Fibroblast of skin of right quadriceps (primary cell): ENCODE measurements at places on chromosomes 2 and 18.

DNA sequence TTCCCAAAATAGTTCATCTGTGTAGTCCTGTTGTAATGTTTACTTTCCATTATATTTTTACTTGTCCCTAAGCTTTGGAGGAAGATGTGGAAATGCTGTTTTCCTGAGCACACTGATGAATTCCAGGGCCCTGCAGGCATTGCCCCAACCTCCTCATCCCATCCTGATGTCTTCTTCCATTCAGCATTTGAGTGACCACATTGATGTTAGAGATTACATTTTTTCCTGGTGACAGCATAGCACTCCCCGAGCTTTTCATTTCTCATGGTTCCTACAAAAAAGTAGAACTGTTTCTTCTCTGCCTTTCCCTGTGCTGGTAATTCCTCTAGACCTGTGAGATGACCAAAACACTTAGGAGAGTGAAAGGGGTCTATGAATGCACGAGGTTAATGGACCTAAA is 4.8 kb downstream of the IL36A start:
- DNase-seq = peak; percentile 3

DNA sequence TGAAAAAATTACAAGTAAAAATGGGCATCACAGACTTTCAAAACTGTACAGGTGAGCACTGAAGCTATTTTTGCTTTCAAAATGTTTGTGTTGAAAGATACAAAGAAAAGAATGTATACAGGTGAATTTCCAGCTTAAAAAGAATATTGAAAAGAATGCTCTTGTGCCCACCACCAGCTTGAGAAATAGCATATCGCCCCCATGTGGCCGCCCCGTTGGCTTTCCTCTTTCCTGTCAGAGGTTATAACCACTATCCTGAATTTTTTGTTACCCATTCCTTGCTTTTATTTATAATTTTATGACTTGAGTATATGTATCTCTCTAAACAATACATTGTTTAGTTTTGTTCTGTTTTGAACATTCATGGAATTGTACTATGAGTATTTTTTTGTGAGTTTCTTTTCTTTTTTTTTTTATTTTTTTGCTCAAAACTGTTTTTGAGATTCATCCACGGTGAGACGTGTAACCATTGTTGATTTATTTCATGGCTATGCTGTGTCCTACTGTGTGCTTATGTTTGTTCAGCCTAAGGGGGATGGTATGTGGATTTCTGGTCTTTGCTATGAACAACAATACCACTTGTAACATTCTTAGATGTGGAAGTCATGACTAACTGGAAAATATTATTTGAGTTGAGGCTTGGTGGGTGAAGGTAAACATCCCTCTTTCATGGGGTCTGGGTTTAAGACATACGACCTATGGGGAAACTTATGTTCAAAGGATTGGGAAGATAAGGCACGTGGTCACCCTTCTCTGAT is 11.6 kb downstream of the TRPM8 start:
- DNase-seq = no peak

- DNase-seq = peak; percentile 69
Observed at GRCh38 chr2:157194097-157194688, 63.3 kb upstream of the GALNT5 start.

GRCh38 chr18:34224423-34225217 is at the start of gene NOL4:
Gene NOL4, minus strand, starts transcription at chr18:34224913. Its CDS starts 1,660 bp downstream, at chr18:34223253.
- peak; percentile 7 for DNase-seq

GRCh38 chr2:51441786-51442185 is 409.9 kb upstream of the NRXN1 start:
- DNase-seq = no peak

GRCh38 chr2:187884003-187884402 is 329.8 kb upstream of the TFPI start:
- no peak for DNase-seq

GRCh38 chr2:178819992-178820391 is 12.8 kb upstream of the TTN start:
- DNase-seq = no peak

- DNase-seq = no peak
Observed at GRCh38 chr2:26619096-26619495, 22.1 kb downstream of the CIB4 start.

GRCh38 chr2:152473151-152473857 is 138.3 kb downstream of the FMNL2 start:
- DNase-seq = no peak

- no peak for DNase-seq
Observed at GRCh38 chr2:20013126-20013849, 820 bp upstream of the MATN3 start.

GRCh38 chr2:71554028-71554705 is 100.8 kb downstream of the DYSF start:
- no peak for DNase-seq

- DNase-seq = no peak
Observed at GRCh38 chr18:62277045-62277444, 48.1 kb upstream of the TNFRSF11A start.

DNA sequence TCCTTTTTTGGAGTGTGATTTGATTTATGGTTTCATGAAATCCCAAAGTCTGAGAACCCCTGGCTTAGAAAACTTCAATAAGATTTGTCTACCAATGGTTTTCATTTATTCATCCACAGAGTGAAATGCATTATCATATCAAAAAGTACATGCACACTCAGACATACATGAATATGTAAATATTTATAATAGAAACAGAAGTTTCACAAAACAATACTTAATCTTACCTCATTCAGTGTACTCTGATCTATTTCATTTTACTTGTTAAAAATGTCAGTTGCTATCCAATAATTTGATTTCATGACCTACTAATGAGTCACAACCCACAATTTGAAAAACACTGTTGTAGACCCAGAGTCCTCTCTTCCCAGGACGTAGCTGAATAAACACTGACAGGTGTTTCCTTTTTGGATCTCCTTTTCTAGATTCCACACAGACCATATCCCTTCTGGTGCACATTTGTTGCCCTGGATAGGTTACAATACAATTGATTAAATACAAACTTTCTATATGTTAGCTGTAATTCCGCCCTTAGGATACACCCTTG is 10.4 kb upstream of the CAVIN2 start:
- DNase-seq = peak; percentile 51

GRCh38 chr2:240246173-240246820 is 105.8 kb upstream of the OTOS start:
- DNase-seq = no peak

DNA sequence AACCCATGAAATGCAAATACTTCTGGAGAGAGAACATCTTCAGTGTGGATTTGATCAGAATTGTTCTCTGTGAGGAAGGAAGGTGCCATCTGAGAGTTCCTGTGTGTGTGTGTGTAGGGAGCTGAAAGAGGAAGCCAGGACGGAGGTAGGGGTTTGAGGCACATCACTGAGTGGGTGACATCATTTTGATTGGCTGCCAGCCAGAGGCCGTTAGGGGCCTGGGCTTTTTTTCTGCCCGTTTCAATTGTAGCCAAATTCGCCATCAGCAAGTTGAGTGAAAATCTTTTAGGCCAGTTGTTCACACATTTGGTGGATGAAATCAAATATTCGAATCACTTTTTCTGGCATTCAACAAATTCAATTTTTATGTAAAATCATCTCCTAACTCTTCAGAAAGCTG is 48.9 kb downstream of the TSN start:
- peak; percentile 40 for DNase-seq

- DNase-seq = no peak
Observed at GRCh38 chr2:50674876-50675275, 357.1 kb downstream of the NRXN1 start.

GRCh38 chr2:31274401-31275075 is 40.6 kb downstream of the EHD3 start:
- DNase-seq = no peak

GRCh38 chr2:61470965-61471904 is at the start of gene USP34:
Gene USP34, minus strand, starts transcription at chr2:61471087. Its CDS starts 395 bp downstream, at chr2:61470692.
- DNase-seq = peak; percentile 96

GRCh38 chr18:37668971-37669747 is 103.6 kb upstream of the CELF4 start:
- no peak for DNase-seq

GRCh38 chr2:182915369-182916326 is 49.2 kb upstream of the FRZB start:
- DNase-seq = peak; percentile 88

- no peak for DNase-seq
Observed at GRCh38 chr2:189683348-189683747, 8.9 kb downstream of the ANKAR start.

GRCh38 chr2:239166201-239166834 is 234.5 kb downstream of the HDAC4 start:
- no peak for DNase-seq

GRCh38 chr2:216802516-216803215 is 57.2 kb downstream of the TNP1 start:
- DNase-seq = no peak

GRCh38 chr2:27871802-27872201 is 18.4 kb downstream of the RBKS start:
- DNase-seq = no peak

DNA sequence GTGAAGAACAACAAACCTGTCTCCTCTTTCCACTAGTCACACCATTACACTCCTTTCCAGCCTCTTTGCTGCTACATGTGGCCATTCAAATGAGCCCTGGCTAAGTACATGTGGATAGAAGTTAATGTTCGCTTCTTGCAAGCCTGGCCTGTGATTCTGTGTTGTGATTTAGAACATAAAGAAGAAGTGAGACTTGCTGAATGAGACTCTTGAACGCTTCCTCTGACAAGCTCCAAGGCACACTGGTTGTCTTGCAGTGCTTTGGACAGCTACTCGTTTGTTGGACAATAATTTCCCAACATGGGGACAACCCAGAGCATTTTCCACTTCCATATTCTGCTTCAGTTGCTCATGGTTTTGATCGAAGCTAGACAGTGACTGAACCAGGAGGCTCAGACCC is 57.3 kb downstream of the CCDC74A start:
- no peak for DNase-seq

- DNase-seq = peak; percentile 74
Observed at GRCh38 chr18:79394534-79395307, 1.0 kb upstream of the NFATC1 start.

DNA sequence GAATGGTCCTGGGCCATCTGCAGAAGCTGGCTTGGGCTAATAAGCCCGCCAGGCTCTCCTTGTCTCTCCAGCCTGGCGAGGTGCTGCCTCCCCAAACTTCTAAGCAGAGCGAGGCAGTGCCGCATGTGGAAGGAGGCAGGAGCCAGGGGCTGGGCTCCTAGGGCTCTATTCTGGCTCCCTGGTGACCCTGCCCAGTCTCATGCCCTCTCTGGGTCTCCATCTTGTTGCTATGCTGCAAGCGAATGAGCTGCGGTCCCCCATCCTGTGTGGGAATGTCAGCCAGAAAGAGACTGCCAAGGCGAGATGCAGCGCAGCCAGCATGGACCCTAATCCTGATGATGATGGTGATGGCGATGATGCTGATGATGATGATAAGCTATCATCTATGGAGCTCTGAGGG is 48.7 kb downstream of the TNS1 start:
- DNase-seq = no peak

- DNase-seq = no peak
Observed at GRCh38 chr18:23066504-23067039, 68.7 kb upstream of the CABLES1 start.

GRCh38 chr2:132901661-132902060 is 231.7 kb upstream of the LYPD1 start:
- peak; percentile 36 for DNase-seq

DNA sequence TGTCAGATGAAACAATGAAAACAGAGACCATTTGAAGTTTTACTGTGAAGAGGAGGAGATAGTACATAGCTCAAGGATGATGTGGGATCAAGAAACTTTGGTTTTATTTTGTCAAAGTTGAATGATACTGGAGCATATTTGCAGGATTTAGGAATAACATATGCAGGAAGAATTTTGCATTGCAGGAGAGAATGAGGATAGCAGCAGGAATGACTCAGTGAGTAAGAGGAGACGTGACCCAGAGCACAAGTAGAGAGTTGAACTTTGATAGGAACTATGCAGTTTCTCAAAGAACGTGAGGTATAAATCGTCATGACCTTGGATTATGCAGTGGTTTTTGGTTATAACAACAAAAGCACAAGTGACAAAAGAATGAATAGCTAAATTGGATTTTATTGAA is 47.7 kb downstream of the MAPRE2 start:
- DNase-seq = peak; percentile 32

GRCh38 chr2:168255866-168256265 is 8.5 kb upstream of the STK39 start:
- DNase-seq = no peak

GRCh38 chr2:183803596-183803995 is 679.4 kb downstream of the NUP35 start:
- no peak for DNase-seq

DNA sequence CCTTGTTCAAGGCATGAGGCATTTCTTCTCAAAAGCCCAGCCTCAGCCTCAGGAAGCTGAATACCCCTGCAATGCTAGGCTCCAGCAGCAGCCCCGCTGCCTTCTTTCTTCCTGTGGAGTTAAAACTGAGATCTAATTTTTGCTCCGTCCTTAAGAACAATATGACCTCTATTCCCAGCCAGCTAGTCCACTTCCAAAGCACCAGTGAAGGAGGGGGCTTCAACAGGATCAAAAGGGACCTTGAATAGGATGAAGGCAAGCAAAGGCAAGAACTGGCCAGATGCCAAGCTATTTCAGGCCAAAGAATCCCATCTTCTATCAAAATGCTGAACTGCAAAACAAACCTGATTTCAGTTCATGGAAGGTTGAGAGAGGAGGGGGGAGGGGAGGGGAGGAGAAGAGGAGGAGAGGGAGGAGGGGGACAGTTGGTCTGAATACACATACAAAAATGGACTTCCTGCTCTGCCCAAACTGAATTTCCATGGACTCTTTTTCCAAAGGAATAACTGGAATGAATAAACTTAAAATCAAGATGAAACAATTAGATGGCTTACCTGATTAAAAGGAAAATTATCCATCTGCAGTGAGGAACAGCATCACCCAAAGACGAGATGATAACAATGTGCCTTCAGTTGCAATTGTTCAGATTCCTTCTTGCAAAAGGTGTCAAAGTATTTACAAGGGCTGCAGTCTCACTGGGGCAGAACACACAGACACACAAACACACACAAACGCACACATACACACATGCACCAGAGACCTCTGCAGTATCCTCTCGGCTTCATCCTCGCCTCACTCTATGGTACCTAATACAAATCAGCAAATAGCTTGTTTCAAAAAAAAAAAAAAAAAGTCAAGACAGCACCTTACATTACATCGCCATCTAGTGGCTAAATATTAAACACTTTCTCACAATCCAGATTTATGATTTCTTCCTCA is at the start of gene SCN1A:
SCN1A (minus strand) TSS at position 804 of the 939 bp plus-strand sequence. CDS start 54,399 bp downstream, outside the sequence.
- peak; percentile 24 for DNase-seq

- no peak for DNase-seq
Observed at GRCh38 chr2:222257645-222258044, 41.2 kb downstream of the PAX3 start.

DNA sequence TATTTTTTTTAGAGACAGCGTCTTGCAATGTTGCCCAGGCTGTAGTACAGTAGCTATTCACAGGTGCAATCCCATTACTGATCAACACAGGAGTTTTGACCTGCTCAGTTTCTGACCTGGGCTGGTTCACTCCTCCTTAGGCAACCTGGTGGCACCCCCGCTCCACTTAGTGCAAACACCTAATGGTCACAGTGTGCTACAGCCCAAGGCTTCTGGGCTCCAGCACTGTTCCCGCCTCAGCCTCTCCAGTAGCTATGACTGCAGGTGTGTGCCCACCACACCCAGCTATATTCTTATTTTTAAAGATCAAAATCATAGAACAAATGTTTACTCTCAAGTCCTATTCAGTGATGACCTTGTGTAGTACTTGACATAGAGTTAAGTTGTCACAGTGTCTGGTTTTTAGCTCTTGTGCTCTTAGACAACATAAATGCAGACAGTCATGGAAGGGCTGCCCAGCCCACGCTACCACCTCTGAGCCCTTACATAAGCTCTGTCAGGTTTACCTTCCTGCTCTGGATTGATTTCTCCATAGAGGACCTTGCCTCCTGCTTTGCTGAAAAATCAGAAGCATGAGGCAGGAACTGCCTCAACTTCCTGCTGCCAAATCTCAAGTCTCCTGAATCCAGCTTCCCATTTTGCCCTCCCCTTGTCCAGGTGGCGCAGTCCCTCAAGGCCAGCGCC is 82.2 kb upstream of the SLC1A4 start:
- no peak for DNase-seq
